ENCODE measurements at places on chromosomes 4 and X.

DNA sequence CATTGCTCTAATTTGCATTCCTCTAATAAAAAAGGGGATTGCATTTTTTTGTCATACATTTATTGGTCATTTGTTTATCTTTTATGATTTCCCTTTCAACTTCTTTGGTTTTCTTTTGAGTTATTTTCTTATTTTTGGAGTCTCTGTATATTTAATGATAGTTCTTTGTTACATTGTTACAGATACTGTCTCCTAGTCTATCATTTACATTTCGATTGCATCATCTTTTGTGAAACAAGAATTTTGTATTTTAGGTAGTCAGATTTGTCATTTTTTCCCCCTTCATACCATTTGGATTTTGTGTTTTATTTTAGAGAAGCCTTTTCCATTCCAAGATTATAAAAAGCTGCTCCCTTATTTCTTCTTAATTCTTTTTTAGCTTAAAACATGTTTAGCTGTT lies 37.1 kb downstream of the SNX25 start:
- DNase-seq, result no peak

DNA sequence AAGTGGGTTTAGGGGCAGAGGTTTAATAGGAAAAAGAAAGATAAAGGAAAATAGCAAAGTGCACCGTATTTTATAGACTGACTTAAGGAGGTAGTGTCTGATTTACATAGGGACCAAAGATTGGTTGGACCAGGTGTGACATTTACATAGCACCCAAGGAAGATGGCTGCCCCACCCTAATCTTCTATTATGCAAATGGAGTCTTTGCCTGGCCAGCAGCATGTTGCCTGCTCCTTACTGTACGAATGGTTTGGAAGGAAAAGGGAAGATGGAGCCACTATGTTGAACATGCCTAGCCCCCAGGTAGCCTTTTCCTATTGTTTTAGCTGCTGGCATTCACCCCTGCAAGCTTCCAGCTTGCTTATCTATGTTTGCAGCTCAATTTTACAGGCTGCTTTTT lies 146.2 kb upstream of the PDE5A start:
- DNase-seq, result no peak

DNA sequence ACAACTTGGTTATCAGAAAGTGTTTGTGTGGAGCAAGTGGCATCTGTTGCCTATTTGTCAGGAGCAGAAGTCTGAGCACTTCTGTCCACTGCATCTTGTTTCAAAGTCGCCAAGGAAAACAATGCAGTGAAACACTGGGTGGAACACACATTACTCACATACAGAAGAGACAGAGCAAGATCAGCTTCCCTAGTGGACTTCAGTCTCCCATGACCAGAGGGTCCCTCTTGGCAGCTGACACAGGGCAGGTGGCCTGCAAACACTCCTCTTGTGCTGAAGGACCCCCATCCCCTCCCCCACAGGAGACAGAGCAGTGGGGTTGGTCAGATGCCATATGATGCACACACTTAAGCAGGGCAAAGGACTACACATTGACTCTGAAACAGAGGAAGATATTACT lies 3.6 kb upstream of the BBS12 start:
- DNase-seq, result no peak

GRCh38 chrX:12138361-12139313 lies at the start of gene FRMPD4:
FRMPD4 (plus strand) TSS chrX:12138473; CDS start chrX:12138972, 499 bp downstream.
- DNase-seq, result no peak

DNA sequence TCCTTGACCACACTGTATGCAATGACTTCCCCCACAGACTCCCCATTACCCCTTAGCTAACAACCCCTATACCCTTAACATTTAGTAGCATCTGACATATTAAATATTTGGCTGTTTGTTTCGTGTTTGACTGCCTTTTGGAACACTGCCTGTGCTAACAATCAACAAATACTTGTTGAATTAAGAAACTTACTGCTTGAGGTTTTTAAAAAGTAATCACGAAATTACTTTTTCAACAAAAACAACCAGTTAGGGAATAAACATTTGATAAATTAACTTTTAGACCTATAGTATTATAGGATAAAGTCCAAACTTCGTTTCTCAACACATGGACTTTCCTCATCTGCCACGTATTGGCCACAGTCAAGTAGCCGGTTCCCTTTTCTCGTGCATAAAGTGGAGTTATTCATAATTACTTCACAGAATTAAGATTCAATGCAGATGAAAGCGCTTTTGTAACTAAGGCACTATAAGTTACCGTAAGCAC lies 555 bp upstream of the ELMOD2 start:
- no peak for DNase-seq

DNA sequence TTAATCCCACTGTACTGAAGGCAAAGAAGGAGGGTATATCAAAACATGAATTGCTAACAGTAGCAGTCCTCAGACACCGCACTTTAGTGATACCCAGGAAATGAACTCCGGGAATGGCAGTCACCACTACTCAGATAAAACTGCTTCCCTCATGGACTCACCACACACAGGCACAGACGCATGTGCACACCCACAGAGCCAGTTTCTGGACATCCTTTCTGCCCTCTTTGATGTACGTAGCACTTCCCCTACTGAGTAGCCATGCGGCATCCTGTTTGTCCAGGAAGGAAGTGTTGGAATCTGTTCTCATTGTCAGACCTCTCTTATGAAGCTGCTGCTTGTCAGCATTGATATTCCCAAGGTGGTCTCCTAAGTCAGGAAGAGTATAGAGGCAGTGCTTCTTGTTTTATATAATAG lies 95.7 kb downstream of the DCLK2 start:
- no peak for DNase-seq

DNA sequence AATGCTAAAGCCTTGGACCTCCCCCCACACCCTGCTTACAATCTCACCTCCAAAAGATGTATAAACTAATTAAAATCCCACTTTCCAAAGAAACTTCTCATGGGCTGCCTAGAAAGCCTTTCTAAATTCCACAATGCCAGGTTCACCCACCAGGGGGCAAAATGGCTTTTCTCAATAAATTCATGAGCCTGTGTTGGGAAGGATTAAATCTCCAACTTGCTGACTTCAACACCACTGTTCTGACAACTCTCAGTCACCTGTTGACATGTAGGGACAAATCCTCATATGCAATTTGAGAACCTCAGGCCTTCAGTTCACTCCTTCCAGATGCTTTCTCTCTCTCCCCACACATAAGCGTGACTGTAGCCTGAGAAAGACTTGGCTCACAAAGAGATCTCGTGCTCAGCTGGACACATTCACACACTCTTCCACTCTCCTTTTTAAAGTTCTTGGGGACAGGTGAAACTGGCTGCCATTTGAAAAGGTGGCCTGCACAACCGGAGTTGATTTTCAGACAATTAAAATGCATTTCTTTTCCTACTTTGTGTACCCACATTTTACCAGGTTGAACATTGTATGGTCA lies 88.6 kb upstream of the PRPS2 start:
- no peak for DNase-seq

GRCh38 chrX:12824944-12825343 lies 33.7 kb downstream of the PRPS2 start:
- DNase-seq, result no peak

DNA sequence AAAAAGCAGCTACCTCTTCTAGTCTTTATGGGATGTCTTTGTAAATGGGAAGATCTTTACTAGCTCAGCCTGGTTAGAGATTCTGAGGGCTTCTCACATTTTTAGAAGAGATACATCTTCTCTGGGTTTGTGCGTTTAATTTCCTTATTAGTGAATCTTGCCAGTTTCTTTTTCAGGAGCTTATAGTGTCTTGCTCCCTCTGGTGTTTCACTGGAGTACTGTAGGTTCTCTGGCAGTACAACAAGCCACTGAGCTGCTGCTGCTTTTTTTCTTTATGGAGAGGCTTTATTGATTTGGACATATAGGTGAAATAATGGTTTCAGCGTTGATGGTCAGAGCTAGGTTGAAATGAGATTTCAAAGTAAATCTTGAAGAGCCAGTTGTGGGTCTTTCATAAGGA lies 82.9 kb downstream of the LAS1L start:
- DNase-seq, result no peak
